ENCODE measurements at places on chromosomes 6 and 20.

DNA sequence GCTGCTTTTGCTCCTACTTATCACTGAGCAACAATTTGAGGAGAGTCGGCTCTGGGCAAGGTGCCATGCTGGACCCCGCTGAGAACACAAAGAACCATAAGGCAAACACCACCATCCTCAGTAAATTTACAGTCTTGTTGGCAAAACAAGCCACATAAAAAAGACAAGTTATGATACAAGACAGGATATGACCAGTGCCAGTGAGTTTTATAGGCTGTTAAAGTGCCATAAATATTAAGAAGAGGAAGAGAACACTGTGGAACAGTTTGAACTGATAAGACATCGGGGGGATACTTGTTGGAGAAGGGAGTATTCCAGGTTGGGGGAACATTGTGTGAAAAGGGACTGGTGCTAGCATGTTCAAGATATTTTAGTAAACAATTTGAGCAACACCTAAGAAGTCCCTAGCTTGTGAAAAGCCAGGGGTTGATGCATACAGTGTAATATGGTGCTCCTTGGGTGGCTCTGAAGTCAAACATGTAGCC is 25.3 kb upstream of the RIPOR2 start:
- no peak for DNase-seq

- no peak for DNase-seq
Observed at GRCh38 chr6:37538107-37538506, 38.4 kb upstream of the CCDC167 start.

- no peak for DNase-seq
Observed at GRCh38 chr20:59661153-59661552, 56.8 kb downstream of the PHACTR3 start.

- no peak for DNase-seq
Observed at GRCh38 chr20:19330731-19331130, 118.3 kb downstream of the SLC24A3 start.

DNA sequence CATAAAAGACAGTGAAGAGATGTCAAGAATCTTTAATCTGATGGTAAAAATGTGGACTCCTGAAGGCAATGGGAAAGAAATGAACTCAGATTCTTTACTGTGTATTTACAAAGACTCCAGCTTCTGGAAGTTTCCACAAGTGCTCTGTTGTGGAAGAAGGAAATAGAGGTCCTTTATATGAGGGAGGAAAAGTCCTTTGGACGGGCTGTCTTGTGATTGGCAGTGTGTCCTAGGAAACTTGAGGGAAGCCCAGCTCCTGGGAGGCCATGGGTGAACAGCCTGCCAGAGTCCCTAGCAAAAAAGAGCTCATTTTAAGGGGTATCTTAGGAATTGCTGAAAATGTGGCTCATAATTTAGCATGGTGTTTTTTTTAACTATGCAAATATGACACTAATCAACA is 92.0 kb downstream of the RNASET2 start:
- no peak for DNase-seq

GRCh38 chr6:47734831-47735481 is 36.6 kb downstream of the ADGRF4 start:
- no peak for DNase-seq

GRCh38 chr20:3744806-3745685 is 12.6 kb downstream of the HSPA12B start:
- DNase-seq: peak; percentile 90
